ENCODE measurements at places on chromosomes 5 and 9. TPM values are rescaled to one million over a fixed set of nuclear protein-coding genes. Genes with fewer than 3 reads are reported as not detected.

Gene PLPPR1
- not detected for total RNA-seq

Gene SLC25A2
- 0.27 TPM for total RNA-seq

Gene SMIM3
- total RNA-seq: 16.8 TPM

Gene IFNA21
- total RNA-seq: not detected

Gene FOXD4L3
- not detected for total RNA-seq

- no peak for DNase-seq
These were observed 453.9 kb downstream of the ENC1 start for GRCh38 chr5:74186356-74187315.

- DNase-seq: no peak
These were observed 2141.6 kb upstream of the C9orf72 start for GRCh38 chr9:29714860-29715259.

DNA sequence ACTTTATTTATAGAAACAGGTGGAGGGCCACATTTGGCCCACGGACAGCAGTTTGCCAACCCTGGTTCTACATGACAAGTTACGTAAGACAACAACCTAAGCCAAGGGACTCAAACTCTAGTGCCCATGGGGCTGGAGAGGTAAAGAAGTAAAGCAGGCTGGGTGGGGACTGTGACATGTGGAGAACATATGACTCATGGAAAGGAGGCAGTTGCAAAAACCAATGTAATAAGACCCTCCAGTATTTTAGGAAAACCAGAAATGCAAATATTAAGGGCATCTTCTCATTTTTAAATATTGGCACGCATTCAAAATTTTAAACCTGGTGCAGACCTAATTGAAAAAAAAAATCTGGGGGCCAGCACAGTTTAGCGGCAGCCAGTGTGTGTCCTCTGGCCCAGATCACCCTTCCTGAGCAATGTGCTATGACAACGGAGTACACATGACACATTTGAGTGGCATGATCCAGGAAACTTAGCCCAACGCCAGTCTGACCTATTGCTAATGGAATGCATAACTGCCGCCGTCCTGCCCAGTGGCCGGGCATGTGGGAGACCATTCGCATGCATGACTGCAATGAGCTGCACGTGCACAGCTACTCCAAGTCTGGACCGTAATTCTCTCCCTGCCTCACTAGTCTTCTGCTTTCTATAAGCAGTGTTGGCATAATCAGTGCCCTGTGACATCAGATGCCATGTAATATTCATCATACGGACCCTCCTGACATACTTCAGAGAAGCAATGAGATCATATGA lies 97.2 kb downstream of the SH3TC2 start:
- no peak for DNase-seq

DNA sequence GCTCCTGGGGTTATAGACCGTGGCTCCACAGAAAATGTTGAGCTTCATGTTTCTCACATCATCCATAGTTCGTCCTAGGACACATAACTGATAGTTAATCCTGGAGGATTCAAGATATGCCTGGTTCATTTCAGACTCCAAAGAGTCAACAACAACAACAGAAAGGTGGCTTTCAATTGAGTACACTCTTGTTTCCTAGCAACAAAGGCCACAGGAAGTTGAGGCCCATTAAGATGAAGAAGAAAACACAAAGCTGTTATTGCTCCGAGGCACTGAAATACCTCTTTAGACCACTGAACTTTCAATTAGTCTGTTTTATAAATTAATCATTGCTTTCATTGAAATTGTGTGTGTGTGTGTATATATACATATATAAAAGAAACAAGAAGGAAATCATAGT lies 154.5 kb downstream of the YIPF5 start:
- DNase-seq: no peak

GRCh38 chr5:41277476-41278245 lies 64.3 kb upstream of the C6 start:
- no peak for DNase-seq

DNA sequence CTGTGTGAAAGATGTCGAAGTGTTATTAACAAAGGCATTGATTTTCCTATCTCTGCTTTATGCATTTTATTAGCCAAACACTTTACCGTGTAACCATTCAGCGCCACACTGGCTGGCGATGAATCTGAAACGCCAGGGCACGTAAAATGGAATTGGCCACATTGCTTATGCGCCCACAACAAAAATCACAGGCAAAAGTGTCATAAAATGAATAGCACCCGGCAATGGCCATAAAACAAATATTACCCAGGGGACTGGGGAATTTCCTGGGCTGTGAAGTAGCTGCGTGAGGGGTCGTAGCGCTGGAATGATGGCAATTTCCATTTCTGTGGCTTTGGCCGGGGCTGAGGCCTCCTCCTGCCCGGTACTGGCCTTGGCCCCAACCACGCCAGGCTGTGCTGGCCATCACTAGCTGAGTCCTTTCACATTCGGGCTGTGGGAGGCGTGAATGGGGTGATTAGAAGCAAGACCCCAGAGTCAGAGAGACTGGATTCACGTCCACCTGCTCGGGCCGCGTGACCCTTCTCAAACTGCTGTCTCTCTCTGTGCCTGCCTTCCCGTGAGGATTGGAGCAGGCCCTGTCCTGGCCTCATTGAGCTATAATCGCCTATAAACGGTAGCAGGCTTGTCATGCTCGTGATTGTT lies 254.5 kb downstream of the PBX3 start:
- DNase-seq: no peak

DNA sequence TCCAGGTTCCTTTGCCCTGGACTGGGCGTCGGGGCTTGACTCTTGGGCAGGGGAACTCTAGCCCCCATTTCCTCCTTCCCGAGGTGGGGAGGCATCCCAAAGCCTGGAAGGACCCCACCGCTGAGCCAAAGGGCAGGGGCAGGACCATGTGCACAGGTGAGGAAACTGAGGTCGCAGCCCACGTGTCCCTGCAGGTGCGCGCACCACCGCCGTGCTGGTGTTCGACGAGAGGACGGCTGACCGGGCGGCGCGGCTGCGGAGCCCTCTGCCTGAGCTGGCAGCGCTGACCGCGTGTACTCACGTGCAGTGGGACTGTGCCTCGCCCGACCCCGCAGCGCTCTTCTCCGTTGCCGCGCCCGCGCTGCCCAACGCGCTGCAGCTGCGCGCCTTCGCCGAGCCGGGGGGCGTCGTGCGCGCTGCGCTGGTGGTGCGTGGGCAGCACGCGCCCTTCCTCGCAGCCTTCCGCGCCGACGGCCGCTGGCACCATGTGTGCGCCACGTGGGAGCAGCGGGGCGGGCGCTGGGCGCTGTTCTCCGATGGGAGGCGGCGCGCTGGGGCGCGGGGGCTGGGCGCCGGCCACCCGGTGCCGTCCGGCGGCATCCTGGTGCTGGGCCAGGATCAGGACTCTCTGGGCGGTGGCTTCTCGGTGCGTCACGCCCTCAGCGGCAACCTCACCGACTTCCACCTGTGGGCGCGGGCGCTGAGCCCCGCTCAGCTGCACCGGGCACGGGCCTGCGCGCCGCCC lies 2.8 kb downstream of the ADGRD2 start:
- no peak for DNase-seq

GRCh38 chr9:129394061-129394885 lies 216.2 kb upstream of the IER5L start:
- DNase-seq: no peak

DNA sequence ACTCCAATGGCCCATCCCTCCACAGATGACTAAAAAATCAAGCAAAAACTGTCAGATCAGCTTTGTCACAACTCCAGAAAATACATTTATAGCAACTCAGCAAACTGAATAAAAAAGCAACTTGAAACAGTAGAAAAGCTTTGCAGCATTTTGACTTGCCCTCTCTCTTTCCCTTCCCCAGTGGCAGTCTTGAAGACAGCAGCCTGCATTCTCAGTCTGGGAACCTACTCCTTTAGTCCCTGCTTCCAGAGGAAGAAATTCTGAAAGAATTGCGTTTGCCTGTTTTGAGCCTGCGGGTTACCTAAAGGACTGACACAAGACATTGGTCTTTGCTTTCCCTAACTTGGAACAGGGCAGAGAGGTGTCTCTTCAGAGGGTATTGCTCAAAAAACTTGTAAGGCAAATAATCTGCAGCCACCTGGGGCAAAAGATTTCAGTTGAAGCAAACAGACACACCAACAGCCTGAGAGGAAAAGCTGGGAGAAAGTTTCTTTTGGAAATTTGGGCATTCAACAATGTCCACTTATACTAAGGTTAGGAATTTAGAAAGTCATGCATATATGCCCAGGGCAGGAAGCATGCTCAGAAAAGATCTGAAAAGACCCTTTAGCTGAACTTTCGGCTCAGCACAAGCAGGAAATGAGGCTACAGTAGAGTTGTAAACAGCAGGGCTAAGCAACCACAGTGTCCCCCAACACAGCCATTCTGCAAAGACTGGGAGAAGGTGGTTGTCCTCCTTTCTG lies 15.2 kb upstream of the SLC35D2 start:
- DNase-seq: no peak

GRCh38 chr9:119159386-119159785 lies 209.8 kb downstream of the BRINP1 start:
- no peak for DNase-seq

All from activated CD4-positive, alpha-beta T cell treated with anti-CD3 and anti-CD28 coated beads for 36 hours (primary cell).